MM.1S (cell line): ENCODE measurements at places on chromosomes 16 and 17.

DNA sequence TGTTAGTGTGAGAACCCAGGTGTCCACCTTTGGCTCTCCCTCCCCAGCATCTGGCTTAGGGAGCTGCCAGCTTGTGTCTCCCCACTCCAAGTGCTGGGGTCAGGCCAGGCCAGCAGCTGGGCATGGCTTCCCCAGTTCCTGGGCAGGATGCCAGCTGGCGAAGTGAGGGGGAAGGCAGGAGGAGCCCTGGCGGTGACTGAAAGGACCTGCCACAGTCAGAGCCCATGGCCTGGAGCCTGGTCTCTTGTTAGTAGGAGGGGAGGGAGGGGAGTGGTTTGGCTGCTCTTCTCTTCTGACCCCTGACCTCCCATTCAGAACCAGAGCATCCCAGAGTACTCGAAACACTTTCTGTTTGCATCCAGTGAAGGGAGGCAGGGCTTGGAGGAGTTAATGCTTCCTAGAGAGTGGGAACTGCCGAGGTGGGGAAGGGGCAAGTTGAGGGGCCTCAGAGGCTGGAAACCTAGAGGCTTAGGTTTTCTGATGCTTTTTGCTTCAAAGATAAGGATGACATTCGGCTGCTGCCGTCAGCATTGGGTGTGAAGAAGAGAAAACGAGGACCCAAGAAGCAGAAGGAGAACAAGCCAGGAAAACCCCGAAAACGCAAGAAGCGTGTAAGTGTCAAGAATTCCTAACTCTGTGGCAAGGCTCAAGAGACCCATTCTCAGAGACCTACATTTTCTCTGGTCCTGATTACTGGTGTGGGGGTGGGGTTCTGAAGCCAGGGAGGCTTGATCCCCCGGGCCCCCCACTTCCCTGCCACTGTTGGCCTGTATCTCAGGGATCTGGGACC lies 772 bp downstream of the CHD3 start:
- no peak for DNase-seq

DNA sequence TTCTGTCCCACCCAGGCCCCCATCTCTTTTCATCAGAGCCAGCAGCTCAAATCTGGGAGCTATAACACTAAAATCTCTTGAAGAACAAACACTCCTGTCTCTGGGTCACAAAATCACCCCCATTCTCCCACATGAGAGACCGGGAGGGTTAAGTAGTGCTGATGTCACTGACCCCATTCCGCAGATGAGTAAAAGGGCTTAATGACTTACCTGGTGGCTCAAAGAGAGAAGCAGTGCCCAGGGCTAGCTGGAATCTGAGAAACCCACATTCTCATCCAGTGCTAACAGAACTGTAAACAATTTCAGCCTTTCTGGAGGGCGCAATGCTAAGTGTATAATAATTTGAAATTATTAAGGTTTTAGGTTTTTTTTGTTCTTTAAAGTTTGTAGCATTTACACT lies 26.3 kb upstream of the LHX1 start:
- DNase-seq, result no peak

DNA sequence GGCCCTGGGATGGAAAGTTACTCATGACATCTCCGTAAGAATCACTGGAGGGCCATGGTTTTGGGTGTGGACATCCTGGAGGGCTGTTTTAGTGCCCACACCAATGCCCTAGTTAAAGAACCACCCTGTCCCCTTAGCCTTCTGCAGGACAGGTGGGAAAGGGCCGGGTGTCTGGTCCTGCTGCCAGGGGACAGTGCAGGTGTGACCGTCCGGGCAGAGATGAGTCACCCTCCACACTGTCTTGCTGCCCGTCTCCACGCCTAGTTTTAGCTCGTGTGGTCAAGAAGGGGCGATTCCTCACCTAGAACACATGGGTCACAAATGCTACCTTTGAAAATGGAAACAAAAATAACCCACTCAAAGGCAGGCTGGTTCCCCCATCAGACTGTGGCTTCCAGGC lies 17.0 kb downstream of the CEP295NL start:
- DNase-seq, result no peak

DNA sequence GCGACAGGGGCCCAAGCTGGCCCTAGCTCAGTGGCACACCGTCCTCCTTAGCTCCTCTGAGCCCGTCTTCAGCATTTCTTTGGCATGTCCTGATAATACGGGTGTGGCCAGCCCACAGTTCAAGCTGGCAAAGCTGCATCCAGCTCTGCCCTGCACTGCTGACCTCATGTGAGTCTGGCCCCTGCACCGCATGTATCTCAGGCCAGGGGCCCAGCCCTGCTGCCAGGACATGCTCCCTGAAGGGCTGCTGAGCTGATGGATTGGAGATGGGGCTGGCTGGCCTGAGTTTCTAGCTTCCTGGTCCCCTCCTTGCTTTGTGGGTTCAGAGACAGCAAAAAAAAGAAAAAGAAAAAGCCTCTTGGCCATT lies 2.4 kb downstream of the DOC2B start:
- DNase-seq, result no peak

- no peak for DNase-seq
Measured at GRCh38 chr17:56114469-56114868, 38.8 kb upstream of the ANKFN1 start.

GRCh38 chr16:87317750-87318644 lies 805 bp upstream of the C16orf95 start:
- peak; percentile 23 for DNase-seq

- no peak for DNase-seq
Measured at GRCh38 chr17:80259457-80260068, 1.1 kb upstream of the RNF213 start.

DNA sequence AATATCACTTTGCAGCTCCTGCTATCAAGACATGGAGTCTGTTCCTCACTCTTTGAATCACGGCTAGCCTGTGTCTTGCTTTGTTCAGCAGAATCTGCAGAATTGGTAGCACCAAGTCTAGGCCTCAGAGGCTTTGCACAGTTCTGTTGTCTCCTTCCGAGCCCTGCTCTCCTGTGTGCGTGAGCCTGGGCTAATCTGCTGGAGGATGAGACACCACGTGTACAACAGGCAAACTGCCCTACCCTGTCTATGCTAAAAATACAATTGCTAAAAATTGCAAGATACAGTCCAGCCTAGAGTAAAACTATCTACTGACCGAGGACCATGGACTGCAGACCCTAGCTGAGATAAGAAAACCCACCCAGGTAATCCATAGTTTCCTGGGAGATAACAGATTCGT lies 484.7 kb downstream of the NPIPA7 start:
- no peak for DNase-seq
